ENCODE measurements at places on chromosomes 1 and 21. TPM values are rescaled to one million over a fixed set of nuclear protein-coding genes. Genes with fewer than 3 reads are reported as not detected.

DNA sequence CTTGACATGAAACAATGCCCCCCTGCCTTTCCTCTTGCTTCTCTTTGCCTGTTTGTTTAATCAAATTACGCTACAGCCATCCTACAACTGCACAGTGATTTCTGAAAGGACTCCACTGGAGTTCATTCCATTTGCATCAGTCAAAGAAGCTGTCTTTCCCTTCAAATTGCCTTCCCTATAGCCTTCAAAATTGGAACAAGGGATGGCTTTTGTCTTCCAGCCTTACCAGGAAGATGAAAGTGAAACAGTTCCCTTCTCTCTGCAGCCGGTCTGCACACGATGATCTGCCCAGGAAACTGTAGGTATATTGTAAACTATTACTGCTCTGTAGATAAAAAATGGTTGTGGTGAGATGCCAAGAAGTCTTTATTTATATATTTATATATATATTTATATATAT, 65.6 kb upstream of the ETS2 start:
- no peak overlapping the region for H3K27ac ChIP-seq
- H3K4me3 ChIP-seq = no peak overlapping the region
- no peak for DNase-seq
- no peaks in the 10 kb centered on the region for H3K36me3 ChIP-seq

DNA sequence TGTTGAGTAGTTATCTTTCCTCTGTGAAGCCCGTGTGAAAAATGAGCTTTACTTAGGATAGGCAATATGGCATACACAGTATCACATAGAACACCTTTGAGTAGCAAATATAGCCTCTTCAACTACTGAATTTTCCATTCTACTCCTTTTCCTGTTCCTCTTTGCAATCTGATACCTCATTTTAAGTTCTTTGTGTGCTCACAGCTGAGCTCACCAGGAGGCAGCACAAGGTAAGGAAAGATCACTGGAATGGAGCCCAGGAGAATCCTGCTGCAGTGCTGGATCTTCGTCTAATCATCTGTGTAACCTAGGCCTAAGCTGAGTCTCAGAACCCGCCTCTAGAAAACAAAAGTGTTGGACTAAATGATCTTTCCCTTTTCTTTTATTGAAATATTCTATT, 171.0 kb downstream of the LRRC40 start:
- H3K36me3 ChIP-seq = no peaks in the 10 kb centered on the region
- DNase-seq = peak; percentile 35
- H3K27me3 ChIP-seq = no peaks in the 10 kb centered on the region
- no peaks in the 10 kb centered on the region for H3K4me1 ChIP-seq
- H3K4me3 ChIP-seq = no peak overlapping the region
- no peak overlapping the region for H3K27ac ChIP-seq

DNA sequence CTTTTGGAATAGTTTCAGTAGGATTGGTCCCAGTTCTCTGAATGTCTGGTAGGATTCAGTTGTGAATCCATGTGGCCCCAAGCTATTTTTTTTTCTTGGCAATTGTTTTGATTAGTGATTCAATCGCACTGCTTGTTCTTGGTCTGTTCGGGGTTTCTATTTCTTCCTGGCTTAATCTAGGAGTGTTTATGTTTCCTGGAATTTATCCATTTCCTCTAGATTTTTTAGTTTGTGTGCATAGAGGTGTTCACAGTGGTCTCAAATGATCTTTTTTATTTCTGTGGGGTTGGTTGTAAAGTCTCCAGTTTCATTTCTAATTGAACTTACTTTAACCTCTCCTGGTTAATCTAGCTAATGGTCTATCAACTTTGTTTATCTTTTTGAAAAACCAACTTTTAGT, 117.6 kb downstream of the NME7 start:
- H3K4me1 ChIP-seq = no peaks in the 10 kb centered on the region
- DNase-seq = no peak
- no peaks in the 10 kb centered on the region for H3K36me3 ChIP-seq
- no peak overlapping the region for H3K27ac ChIP-seq

DNA sequence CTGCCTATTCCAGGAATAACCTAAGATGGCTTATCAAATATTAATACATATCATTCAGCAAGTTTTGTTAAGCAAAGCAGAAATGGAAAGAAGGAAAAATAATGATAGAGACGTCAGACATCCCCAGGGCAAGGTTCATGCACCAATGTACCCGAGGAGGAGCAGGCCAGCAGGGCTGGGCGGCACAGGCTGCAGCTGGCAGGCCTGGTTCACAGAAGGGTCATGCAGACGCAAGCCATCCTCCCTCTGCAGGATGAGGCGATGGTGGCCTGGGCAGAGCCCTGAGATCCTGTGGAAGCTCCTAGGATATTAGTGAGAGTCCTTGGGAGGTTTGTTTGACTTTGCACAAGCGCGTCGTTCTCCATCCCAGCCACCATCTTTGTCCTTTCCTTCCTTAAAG, 30.0 kb downstream of the BATF3 start:
- H3K27me3 ChIP-seq = peaks cover 7% of the 10 kb centered on the region
- DNase-seq = no peak
- H3K4me3 ChIP-seq = no peak overlapping the region
- peaks cover 27% of the 10 kb centered on the region for H3K4me1 ChIP-seq

GRCh38 chr1:83083589-83084224, 915.2 kb downstream of the TTLL7 start:
- no peaks in the 10 kb centered on the region for H3K36me3 ChIP-seq
- no peaks in the 10 kb centered on the region for H3K4me1 ChIP-seq
- no peaks in the 10 kb centered on the region for H3K27me3 ChIP-seq
- no peak overlapping the region for H3K27ac ChIP-seq

DNA sequence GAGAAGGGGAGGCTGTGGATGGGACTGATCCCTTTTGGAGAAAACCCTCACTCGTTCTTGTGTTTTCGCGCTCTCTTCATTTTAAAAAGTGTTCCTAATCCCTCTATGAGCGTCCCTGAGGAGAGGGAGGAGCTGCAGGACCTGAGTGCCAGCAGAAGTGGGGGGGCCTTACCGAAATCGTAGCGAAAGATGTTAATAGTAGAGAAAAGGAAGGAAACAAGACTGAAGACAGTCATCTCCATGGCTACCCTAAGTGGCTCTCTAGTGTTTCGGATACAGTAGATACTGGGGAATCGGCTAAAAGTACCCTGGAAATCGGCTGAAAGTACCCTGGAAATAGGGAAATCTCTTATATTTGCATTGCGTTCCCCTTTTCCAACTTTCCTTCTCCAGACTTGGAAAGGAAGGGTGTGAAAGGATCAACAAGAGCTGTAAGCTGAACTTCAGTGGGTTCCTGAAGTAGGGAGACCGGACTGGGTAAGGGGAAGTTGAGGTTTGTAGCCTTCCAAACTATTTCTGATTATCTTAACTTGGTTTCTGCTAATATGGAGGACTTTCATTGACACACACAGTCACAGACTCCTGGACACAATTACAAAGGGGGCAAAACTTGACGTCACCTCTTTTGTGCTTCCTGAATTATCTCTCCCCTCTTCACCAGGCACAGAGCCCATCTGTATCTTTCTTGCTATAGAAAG, 486 bp upstream of the DSTYK start:
- H3K4me3 ChIP-seq = peak overlapping the region; percentile 90
- H3K27ac ChIP-seq = peak overlapping the region; percentile 96
- H3K4me1 ChIP-seq = peaks cover 22% of the 10 kb centered on the region
- H3K36me3 ChIP-seq = no peaks in the 10 kb centered on the region
- no peaks in the 10 kb centered on the region for H3K27me3 ChIP-seq
- DNase-seq = no peak

DNA sequence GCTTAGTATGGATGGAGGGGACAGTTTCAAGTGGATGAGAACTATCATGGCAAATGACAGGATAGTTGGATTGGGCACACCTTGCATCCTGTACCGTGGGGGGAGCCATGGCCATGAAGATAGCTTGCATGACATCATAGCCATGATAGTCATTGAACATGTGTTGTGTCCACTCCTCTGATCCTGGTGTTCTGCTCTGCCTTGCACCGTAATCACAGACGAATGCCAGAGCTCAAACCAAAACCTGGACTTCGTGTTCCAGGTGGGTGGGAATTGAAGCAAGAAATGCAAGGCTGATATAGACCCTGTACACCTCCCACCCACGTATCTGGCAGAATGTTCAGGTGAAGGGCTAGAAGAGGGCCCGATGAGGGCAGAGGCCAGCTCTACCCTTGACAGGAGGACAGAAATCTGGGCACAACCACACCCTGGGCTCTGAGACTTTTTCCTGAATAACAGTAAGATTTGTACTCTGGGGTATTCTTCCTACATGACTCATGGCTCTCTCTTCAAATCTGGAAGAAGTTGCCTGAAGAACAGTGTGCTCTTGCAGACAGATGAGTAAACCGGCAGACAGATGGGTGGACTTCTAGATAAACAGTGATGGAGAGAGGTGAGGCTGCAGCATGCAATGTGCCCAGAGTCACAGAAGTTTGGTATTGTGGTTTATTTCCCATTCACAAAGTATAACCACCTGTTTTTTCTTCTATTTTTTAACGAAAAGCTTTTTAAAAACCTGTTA, 45.0 kb downstream of the KCNJ6 start:
- H3K4me3 ChIP-seq = no peak overlapping the region
- H3K4me1 ChIP-seq = no peaks in the 10 kb centered on the region
- no peak for DNase-seq
- no peak overlapping the region for H3K27ac ChIP-seq

- no peak for DNase-seq
- H3K36me3 ChIP-seq = no peaks in the 10 kb centered on the region
- no peaks in the 10 kb centered on the region for H3K27me3 ChIP-seq
- H3K27ac ChIP-seq = no peak overlapping the region
- no peak overlapping the region for H3K4me3 ChIP-seq
- no peaks in the 10 kb centered on the region for H3K4me1 ChIP-seq
Measured at GRCh38 chr1:221690858-221691257, 51.0 kb downstream of the DUSP10 start.

DNA sequence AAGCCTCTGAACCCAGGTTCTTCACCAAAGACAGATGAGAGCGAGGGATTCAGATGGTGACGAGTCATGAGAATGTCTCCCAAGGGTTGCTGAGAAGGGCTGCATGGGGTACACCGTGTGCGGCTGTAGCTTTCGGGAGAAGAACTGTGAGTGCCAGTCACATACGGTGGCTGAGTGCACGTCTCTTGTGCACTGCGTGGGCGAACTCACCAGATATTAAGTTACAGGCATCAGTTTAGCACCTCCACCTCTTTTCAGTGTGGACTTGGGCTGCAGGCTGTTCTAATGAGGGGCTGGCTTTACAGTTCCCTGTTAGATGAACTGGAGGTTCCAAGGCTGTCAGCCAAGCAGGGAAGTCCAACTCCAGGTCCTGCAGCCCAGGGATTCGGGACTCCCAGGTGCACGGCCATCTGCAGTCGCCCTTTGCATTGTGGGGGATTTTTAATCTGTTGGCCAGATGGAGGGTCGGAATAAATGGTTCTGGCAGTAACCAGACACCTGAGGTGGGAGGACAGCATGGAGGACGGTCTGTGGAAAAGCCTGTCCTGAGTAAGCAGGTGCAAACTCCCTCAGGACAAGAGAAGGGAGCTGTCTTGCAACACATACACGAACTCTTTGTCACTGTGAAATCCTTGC, 26.5 kb upstream of the AVPR1B start:
- H3K4me1 ChIP-seq = no peaks in the 10 kb centered on the region
- no peaks in the 10 kb centered on the region for H3K27me3 ChIP-seq
- no peak overlapping the region for H3K27ac ChIP-seq
- DNase-seq = no peak
- H3K4me3 ChIP-seq = no peak overlapping the region
- no peaks in the 10 kb centered on the region for H3K36me3 ChIP-seq

DNA sequence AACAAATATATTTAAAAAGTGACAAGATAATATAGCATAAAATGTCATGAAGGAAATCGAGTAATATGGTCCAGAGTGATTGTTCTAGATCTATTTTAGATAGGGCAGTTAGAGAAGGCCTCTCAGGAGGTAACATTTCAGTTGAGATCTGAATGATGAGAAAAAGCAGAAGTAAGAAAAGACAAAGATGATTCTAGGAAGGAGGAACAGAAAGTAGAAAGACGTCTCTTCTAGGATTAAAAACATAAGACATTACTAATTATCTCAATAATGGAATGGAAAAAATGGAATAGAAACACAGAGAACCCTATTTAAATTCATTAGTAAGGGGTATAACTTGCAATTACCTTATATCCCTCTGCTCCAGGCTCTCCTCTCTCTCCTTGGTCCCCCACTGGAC, 130.0 kb upstream of the ZNHIT6 start:
- no peak overlapping the region for H3K4me3 ChIP-seq
- no peaks in the 10 kb centered on the region for H3K4me1 ChIP-seq
- H3K27ac ChIP-seq = no peak overlapping the region
- DNase-seq = no peak
- no peaks in the 10 kb centered on the region for H3K27me3 ChIP-seq

- no peaks in the 10 kb centered on the region for H3K36me3 ChIP-seq
- no peaks in the 10 kb centered on the region for H3K27me3 ChIP-seq
- H3K27ac ChIP-seq = no peak overlapping the region
- no peak overlapping the region for H3K4me3 ChIP-seq
- no peak for DNase-seq
- H3K4me1 ChIP-seq = no peaks in the 10 kb centered on the region
Measured at GRCh38 chr1:210771131-210771530, 362.8 kb downstream of the KCNH1 start.

DNA sequence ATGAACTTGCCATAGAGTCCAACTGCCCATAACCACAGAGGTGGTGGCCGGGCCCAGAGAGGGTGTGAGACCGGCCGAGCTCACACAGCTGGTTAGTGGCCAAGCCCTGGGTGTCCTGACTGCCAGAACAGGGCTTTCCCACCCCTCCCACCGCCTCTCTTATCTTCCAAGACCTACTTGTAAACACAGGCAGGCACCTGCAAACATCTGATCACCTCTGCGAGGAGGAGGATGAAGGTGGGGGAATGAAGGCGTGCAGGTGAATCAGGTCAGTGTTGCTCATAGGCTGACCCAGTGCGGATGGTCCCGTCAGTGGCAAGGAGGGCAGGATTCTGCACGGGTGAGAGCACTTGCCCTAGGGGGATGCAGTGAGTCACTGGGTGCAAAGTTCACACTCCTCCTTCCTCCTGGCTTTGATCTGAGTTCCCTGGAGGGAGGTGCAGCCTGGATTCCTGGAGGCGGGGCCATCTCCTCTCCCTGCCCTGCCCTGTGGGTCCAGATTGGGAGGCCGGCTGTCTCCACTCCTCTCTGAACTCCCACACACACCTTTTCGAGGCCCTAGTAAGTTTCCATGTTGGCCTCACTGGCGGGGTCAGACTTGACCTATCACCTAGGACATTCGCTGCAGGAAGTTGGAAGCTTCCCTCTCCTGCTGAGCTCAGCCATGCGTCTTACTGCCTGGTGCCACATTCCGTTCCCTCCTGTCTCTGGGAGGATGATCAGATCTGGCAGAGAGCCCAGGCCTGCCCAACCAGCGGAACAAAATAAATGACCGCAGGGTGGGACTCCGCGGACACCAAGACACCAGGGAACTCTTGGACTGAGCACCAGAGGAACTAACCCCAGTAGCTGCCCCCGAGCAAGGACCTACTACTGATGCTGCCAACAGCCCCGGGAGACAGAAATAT, 7.3 kb downstream of the UQCRHL start:
- no peak overlapping the region for H3K4me3 ChIP-seq
- peak; percentile 82 for DNase-seq
- no peaks in the 10 kb centered on the region for H3K36me3 ChIP-seq

The LCE2A gene
- polyA plus RNA-seq = not detected

The CCDC17 gene
- polyA plus RNA-seq = 0.83 TPM

Measured in stomach (tissue), 19 donors.